ENCODE measurements at places on chromosomes 1 and 21.

- DNase-seq: no peak
Measured at GRCh38 chr1:12541274-12542137, 76.5 kb downstream of the DHRS3 start.

- DNase-seq: peak; percentile 78
Measured at GRCh38 chr1:46036894-46037839, 95.3 kb downstream of the PIK3R3 start.

DNA sequence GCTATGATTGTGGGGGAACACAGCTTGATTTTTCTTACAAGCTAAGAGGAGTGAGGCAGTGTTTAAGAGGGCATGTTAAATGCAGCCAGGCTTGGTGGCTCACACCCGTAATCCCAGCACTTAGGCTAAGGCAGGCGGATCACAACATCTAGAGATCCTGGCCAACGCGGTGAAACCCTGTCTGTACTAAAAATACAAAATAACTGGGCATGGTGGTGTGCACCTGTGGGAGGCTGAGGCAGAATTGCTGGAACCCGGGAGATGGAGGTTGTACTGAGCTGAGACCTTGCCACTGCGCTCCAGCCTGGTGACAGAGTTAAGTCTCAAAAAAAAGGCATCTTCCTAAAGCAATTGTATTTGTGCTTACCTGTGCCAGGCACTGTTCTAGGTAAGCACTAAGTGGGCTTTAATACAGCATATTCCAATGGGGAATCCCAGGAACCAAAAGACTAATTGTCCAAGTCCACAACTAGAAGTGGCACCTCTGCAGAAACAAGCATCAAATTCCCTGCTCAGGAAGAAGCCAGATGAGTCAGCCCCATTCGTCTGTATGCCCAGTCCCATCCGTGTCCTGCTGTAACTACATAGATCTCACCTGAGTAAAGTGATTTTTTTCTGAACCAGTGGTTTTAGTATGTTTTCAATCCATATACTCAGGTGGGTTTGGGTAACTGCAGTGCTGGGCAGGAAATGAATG lies 4.6 kb downstream of the RCC1 start:
- no peak for DNase-seq

DNA sequence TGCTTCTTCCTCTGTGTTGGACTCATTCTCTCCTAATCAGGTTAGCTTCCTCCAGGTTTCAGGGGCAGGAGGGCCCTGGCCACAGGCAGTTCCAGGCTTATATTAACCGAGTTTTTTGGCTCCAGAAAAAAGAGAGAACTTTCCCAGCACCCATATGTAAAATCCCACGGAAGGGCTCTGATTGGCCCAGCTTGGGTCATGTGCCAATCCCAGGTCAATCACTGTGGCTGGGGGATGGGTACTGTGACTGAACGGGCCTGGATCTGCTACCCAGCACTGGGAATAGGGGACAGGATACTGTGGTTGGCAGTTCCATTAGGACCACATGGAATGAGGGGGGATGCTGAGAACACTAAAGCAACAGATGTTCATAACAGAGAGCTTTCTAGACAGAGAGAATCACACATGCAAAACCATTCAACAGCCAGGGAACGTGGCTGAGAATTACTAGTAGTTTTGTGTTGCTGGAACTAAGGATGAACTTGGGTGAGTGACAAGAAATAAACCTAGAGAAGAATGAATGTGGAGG lies 51.1 kb upstream of the NEK2 start:
- DNase-seq: no peak

DNA sequence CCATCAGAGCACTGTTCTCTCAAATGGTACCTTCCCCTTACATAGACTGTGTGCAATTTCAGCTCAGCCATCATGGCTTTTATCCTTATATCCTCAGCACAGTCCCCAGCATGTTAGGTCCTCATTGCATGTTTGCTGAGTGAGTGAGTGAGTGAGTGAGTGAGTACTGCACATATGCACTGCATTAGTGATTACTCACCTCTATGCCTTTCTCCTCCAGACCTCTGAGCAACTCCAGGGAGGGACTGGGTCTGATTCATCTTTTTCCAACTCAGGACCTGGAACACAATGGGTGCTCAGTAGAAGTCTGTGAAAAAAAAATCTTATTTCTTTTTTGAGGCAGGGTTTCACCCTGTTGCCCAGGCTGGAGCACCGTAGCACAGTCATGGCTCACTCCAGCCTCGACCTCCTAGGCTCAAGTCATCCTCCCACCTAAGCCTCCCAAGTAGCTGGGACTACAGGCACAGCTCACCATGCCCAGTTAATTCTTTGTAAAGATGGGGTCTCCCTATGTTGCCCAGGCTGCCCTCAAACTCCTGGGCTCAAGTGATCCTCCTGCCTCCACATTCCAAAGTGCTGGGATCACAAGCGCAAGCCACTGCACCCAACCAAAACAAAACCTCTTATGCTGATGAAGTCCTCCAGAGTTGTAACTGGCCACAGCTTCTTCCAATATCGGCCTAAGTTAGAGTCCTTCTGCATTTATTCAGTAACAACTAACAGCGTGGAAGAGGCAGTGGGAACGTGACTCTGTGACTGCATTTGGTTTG lies 23.7 kb downstream of the RNU5D-1 start:
- DNase-seq: no peak

- DNase-seq: no peak
Measured at GRCh38 chr1:61052395-61053225, 29.8 kb upstream of the NFIA start.

- DNase-seq: no peak
Measured at GRCh38 chr1:19376428-19377372, 64.6 kb downstream of the SLC66A1 start.

DNA sequence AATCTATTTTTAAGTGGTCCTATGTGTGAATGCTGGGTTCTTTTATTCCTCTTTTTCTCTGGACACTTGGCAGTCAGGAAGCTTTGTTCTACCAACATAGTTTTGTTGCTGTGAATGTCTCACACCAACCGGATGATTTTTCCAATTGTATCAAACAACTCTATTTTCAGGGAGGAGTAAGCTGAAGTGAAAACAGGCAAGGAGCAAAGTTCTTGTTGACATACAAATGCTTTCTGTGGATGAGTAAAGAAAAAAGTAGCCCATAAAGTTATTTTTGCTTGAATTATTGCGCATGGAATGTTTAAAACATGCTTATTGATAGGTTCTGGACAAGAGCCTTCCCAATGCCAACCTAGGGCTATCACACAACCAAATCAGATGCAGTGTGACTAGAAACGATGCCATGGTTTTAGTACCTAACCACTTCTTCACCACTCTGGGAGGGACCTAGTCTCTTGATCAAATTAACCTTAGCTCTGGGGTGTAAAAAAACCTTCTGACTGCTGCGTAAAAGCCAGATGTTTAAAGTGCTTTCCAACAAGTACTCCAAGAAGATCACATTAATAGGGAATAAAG lies 4.5 kb downstream of the IER5 start:
- DNase-seq: no peak

DNA sequence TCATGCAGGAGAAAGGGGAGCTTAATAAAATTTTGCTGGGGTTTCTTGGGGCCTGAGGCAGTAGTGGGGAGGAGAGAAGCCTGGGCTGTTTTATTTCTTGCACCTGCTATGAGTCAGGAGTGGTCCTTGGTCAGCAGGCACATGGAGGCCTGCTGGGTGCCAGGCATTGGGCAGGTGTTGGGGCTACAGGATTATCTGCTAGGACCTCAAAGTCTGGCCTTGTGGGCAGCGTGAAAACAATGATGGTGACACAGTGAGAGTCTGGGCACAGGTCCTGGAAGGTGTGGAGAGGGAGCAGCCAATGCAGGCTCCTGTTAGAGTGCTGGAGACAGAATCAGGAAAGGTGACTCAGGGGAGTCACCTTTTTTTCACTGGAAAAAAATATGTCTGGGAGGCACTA lies 17.2 kb downstream of the ROR1 start:
- no peak for DNase-seq

- DNase-seq: no peak
Measured at GRCh38 chr21:40402884-40403582, 443.9 kb downstream of the DSCAM start.

GRCh38 chr21:10464975-10465374 lies 56.4 kb upstream of the TPTE start:
- DNase-seq: no peak

GRCh38 chr1:64546013-64546412 lies 76.1 kb downstream of the CACHD1 start:
- no peak for DNase-seq

- DNase-seq: no peak
Measured at GRCh38 chr1:29643838-29644440, 407.6 kb downstream of the PTPRU start.

DNA sequence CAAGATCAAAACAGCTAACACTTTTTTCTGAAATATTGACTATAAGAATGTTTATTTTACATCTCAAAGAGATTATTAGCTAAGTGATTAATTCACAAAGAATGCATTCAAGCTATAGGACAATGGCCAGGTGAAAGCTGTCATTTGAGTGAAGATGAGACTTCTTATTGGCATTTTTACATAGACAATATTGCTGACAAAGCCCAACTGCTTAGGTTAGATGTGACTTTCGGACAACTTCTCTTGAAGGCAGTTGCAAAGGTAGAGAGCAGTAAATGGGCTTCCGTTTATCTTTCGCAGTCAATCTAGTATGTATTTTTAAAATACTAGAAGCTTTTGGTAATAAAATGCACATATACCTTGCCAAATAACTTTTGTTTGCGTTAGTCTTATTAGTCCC lies 1041.3 kb downstream of the AMY1C start:
- DNase-seq: no peak

DNA sequence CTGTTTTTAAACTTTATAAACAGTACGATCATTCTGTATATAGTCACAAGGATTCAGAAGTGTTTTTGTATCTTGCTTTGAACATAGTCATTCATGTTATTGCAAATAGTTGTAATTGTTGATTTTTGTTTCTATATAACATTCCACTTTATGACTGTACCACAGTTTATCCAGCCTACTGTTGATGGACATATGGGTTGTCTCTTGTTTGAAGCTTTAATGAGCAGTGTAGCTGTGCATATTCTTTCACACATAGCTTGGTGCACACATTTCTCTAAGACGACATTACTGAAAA lies 6.1 kb downstream of the CD101 start:
- no peak for DNase-seq

DNA sequence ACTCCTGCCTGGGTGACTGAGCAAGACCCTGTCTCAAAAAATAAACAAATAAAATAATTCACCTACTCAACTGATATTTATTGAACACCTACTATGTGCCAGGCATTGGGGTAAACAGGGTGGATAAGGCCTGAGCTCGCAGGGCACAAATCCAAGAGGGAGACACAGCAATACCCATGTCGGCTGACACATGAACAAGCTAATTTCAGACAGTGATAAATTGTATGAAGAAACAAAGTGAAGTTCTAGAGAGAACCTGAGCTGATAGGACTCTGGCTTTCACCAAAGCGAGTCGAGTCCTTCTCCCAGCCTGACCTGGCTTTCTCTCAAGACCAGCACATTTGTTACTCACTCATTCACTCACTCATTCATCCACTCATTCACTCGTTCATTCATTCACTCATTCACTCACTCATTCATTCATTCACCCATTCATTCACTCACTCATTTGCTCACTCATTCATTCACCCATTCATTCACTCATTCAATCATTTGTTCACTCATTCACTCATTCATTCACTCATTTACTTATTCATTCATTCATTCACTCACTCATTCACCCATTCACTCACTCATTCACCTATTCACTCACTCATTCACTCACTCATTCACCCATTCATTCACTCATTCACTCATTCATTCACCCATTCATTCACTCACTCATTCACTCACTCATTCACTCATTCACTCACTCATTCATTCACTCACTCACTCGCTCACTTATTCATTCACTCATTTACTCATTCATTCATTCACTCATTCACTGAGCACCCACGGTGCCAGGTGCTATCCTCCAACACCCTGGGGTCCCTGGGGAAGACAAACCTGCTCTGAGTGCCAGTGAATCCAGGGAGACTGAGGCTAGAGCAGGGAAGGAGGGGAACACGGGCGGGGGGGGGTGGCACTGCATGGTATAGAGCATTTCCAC lies 37.4 kb upstream of the CASZ1 start:
- DNase-seq: no peak

DNA sequence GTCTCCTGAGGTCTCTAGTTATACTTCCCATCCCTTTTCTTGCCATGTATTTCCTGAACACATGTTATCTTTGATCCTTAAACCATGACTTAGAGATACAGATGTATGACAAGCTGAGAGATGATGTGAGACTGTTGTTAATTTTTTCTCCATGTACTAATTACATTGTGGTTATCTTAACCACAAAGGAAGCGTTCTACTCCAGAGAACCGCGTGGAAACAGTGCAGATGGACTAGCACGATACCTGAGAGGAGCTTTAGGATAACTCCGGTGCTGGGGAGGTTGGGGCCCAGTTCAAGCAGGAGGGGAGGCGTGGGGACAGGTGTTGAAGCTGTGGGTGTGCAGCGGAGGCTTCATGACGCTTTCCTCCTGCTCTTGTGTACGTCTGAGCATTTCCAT lies 17.5 kb downstream of the PDE9A start:
- no peak for DNase-seq

DNA sequence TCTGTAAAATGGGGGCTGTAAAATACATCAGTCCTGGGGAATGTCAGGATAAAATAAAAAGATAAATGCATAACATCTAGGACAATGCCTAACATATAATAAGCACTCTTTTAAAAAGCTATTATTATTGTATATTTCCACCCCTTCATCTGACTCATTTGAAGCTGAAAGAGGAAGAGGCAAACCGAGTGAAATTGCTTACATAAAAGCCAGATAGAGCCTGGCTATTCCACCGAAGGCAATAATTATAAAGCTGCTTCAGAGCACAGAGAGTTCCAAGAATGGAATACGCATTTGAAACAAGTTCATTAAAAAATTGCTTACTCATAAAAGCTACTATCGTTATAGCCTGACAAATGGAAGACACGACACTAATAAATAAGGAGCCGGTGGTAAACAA lies 186.1 kb upstream of the CAMK1G start:
- DNase-seq: no peak

DNA sequence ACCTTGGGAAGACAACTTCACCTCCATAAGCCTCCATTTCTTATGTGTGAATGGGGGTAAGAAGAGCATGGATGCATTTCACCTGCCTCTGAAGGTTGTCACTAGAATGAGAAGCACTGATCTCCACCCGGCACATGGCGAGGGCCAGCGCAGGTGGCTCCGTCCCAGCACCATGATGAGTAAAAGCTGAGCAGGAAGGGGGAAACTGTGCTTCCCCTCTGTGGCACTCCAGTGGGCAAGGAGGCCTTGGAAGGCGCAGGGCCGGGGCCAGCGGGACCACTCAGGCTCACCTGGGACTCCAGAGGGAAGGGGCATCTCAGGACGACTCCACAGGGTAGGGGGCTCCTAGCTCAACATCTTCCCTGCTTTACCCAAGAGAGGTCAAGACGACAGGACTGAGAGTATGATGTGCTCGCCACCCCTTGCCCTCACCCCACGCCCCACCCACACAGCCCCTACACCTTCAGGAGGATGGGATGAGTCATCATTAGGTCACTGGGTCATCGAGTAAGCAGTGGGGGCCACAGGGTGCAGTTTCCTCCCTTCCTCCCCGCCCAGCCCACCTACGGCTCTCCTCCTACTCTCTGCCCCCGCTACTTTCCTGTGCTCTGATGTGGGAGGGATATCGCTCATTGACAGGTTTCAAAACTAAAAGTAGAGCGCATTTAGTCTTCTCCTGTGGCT lies 112.1 kb downstream of the HIVEP3 start:
- DNase-seq: no peak

GRCh38 chr1:90134175-90134955 lies 139.5 kb downstream of the ZNF326 start:
- DNase-seq: no peak

- no peak for DNase-seq
Measured at GRCh38 chr21:16713331-16714117, 799.3 kb upstream of the CXADR start.

- DNase-seq: no peak
Measured at GRCh38 chr1:63817152-63817667, 43.4 kb downstream of the ROR1 start.
